ENCODE measurements at places on chromosomes 5 and 9. TPM values are rescaled to one million over a fixed set of nuclear protein-coding genes. Genes with fewer than 3 reads are reported as not detected.

NXNL2 gene
- not detected for total RNA-seq

UBE2QL1 gene
- not detected for total RNA-seq

PCDHA11 gene
- not detected for total RNA-seq

NRARP gene
- 1.9 TPM for total RNA-seq

IGIP gene
- total RNA-seq: 5.1 TPM

CER1 gene
- total RNA-seq: not detected

RETREG1 gene
- total RNA-seq: 48.6 TPM

CDH9 gene
- total RNA-seq: not detected

NUP214 gene
- total RNA-seq: 74.9 TPM

ARL14EPL gene
- not detected for total RNA-seq

GRCh38 chr5:142664636-142665035 is 21.3 kb downstream of the FGF1 start:
- H3K27me3 ChIP-seq: no peaks in the 10 kb centered on the region
- H3K36me3 ChIP-seq: no peaks in the 10 kb centered on the region
- no peak for DNase-seq
- no peak overlapping the region for H3K27ac ChIP-seq

GRCh38 chr9:37455884-37456647 is 9.2 kb downstream of the ZBTB5 start:
- H3K36me3 ChIP-seq: no peaks in the 10 kb centered on the region
- no peaks in the 10 kb centered on the region for H3K27me3 ChIP-seq
- H3K27ac ChIP-seq: no peak overlapping the region
- no peak overlapping the region for H3K4me3 ChIP-seq

GRCh38 chr5:38453921-38454320 is 102.5 kb downstream of the LIFR start:
- H3K27ac ChIP-seq: no peak overlapping the region
- DNase-seq: no peak
- peaks cover 32% of the 10 kb centered on the region for H3K4me1 ChIP-seq
- no peaks in the 10 kb centered on the region for H3K27me3 ChIP-seq

GRCh38 chr5:9047932-9048331 is 497.9 kb downstream of the SEMA5A start:
- no peak overlapping the region for H3K27ac ChIP-seq
- H3K27me3 ChIP-seq: no peaks in the 10 kb centered on the region
- no peak overlapping the region for H3K4me3 ChIP-seq
- DNase-seq: no peak
- H3K36me3 ChIP-seq: no peaks in the 10 kb centered on the region

DNA sequence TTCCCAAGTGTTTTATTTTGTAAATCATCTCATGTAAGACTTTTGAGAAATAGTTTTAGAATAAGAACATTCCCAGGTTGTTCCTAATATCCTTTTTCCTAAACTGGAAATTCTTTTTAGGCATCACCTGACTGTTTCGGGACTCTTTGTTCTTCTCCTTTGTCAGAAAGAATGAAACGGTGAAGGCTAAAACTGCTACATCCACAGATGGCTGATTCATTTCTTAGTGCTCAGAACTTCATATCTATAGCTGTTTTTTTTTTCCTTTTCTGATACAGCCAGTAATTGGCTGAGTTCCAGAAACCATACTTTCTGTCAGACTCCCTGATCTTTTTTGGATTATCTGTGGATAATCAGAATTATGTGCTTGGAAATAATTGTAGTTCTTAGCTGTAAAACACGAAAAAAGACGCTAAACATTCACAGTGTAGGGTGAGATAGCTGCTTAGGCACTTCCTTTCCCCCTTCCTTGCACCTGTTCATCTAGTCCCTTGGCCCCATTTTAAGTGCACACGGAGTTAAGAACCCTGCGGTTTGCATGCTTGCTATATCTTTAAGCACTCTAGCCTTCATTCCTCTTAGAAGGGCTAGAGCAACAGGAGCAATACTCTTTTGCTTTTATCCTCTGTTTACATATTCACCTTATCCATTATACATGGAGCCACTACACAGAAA is 283.9 kb downstream of the PJA2 start:
- H3K36me3 ChIP-seq: no peaks in the 10 kb centered on the region
- H3K27ac ChIP-seq: no peak overlapping the region
- no peaks in the 10 kb centered on the region for H3K27me3 ChIP-seq
- no peak for DNase-seq

DNA sequence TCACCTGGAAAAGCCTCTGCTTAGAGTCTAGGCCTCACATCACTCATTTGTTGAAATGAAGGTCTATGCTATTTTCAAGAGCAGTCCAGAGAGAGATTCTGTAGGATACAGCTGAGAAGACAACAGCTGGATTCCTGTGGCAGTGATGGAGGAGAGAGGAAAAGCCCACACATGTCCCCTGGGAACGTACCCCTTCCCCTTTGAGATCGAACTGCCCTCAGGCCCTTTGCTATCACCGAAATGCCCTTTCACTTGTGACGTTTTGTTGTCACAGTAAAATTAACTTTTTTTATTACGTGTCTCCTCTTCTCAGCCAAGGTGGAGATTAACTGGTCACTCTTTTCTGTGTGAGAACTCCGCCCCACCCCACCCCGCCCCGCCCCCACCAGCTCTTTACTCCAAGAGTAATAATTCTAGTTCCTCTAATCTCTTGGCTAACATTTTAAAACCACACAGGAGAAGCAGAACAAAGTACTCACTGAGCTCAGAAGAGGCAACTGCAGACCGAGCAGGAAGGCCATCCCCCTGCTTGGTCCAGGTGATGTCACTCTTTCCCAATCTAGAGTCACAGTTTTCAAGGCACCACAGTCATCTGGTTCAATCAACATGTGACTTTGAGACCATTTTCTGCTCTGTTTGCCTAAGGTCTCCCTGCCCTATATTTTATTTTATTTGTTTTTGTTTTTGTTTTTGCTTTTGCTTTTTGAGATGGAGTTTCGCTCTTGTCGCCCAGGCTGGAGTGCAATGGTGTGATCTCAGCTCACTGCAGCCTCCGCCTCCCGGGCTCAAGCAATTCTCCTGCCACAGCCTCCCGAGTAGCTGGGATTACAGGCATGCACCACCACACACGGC is 105.6 kb downstream of the SUSD1 start:
- H3K4me1 ChIP-seq: no peaks in the 10 kb centered on the region
- no peaks in the 10 kb centered on the region for H3K36me3 ChIP-seq
- no peak overlapping the region for H3K27ac ChIP-seq
- no peak overlapping the region for H3K4me3 ChIP-seq
- DNase-seq: no peak

GRCh38 chr5:124806373-124807077 is 60.1 kb upstream of the ZNF608 start:
- no peak overlapping the region for H3K4me3 ChIP-seq
- no peaks in the 10 kb centered on the region for H3K4me1 ChIP-seq
- no peak overlapping the region for H3K27ac ChIP-seq
- no peak for DNase-seq
- H3K36me3 ChIP-seq: no peaks in the 10 kb centered on the region
- H3K27me3 ChIP-seq: no peaks in the 10 kb centered on the region

DNA sequence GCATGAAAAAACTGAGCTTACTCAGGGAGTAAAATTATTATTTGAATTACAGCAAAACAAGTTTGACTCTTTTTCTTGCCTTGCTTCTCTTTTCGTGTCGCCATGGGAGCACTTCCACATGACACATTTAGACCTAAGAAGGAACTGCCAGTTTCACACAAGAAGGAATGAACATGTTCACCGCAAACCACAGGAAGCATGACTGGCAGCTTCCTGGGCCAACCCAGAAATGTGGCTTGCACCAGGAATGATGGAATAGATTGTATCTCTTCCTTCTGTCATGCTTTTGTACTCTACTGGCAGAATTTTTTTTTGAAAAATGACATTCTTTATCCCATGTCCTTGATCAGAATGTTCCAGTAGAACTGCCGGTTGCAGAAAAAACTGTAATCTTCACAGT is 32.9 kb upstream of the MAN2A1 start:
- H3K4me3 ChIP-seq: no peak overlapping the region
- DNase-seq: peak; percentile 61
- H3K27me3 ChIP-seq: no peaks in the 10 kb centered on the region
- H3K27ac ChIP-seq: no peak overlapping the region
- H3K36me3 ChIP-seq: no peaks in the 10 kb centered on the region
- peaks cover 4% of the 10 kb centered on the region for H3K4me1 ChIP-seq

GRCh38 chr5:14263113-14263512 is 120.0 kb downstream of the TRIO start:
- H3K27ac ChIP-seq: no peak overlapping the region
- H3K4me1 ChIP-seq: no peaks in the 10 kb centered on the region
- no peaks in the 10 kb centered on the region for H3K36me3 ChIP-seq
- DNase-seq: no peak
- peaks cover 5% of the 10 kb centered on the region for H3K27me3 ChIP-seq
- H3K4me3 ChIP-seq: no peak overlapping the region

GRCh38 chr5:61306531-61307131 is 25.4 kb upstream of the ZSWIM6 start:
- no peak for DNase-seq
- H3K36me3 ChIP-seq: no peaks in the 10 kb centered on the region

GRCh38 chr9:109411069-109411761 is 86.9 kb downstream of the PTPN3 start:
- no peak overlapping the region for H3K27ac ChIP-seq
- H3K4me1 ChIP-seq: no peaks in the 10 kb centered on the region

DNA sequence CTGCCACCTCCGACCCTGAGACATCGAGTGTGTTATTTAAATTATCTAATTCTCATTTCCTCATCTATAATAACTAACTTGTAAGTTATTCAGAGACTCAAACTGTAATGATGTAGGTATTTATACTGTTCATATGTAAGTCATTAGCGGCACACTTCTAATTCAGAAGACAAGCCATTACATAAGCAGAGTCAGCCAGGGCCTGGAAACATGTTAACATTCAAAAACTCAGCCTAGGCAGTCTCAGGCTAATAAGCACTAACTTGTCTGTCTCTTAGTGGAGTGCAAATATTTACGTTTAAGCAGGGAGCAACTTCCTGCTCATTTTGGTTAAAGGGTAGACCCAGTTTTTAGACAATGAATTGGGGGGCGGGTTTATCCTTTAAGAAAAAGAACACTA is 598.4 kb downstream of the ACTL7B start:
- H3K27ac ChIP-seq: no peak overlapping the region
- no peak overlapping the region for H3K4me3 ChIP-seq
- no peaks in the 10 kb centered on the region for H3K36me3 ChIP-seq
- DNase-seq: no peak
- no peaks in the 10 kb centered on the region for H3K4me1 ChIP-seq
- no peaks in the 10 kb centered on the region for H3K27me3 ChIP-seq

GRCh38 chr5:34007201-34007620 is 639 bp downstream of the AMACR start:
- peak overlapping the region; percentile 85 for H3K4me3 ChIP-seq
- H3K27me3 ChIP-seq: no peaks in the 10 kb centered on the region
- H3K36me3 ChIP-seq: no peaks in the 10 kb centered on the region

DNA sequence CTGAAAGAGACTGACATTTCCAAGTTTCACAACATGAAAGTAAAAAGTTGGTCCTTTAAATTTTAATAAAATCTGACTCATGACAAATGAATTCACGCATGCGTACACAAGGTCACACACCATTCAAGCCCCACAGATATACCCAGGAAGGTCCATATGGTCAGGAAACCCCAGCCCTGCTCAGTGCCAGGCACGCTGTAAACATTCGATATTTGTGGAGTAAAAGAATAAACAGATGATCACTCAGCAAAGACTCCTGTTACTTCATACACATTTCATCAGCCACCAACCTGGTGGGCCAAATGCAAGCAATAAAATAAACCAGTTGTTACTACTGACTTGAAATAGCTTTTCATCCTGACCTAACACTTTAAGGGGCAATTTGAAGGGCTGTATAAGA is 158.0 kb upstream of the RETREG1 start:
- no peak overlapping the region for H3K27ac ChIP-seq
- H3K4me1 ChIP-seq: no peaks in the 10 kb centered on the region
- no peak overlapping the region for H3K4me3 ChIP-seq

DNA sequence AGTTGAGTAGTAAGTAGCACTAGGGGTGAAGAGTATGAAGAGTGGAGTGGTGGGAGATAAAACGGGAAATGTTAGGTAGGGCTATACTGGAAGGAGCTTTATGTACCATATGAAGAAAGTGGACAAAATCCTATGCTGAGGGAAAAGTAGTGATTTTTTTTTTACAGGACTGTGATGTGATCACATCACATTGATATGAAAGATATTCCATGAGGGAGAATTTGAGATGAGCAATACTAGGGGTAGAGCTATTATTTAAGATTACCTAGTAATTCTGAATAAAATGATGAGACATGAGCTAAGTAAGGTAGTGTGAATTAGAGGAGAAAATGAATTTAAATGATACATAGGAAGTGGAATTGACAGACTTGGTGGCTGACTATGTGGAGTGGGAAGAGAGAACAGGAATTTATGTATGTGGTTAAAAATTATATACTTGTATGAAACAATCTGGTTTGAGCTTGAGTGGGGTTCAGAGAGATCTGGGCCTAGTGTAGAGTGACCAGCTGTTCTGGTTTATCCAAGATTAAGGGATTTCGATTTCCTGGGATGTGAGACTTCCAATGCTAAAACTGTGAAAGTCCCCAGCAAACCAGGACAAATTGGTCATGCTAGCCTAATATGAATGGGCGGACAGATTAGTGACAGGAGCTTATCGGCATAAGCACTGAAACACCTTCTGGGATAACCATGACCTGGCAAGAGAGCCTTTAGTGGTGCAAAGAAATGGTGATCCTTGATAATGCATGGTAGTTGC is 29.3 kb upstream of the STOM start:
- no peak for DNase-seq
- no peaks in the 10 kb centered on the region for H3K36me3 ChIP-seq
- no peak overlapping the region for H3K27ac ChIP-seq
- H3K4me3 ChIP-seq: no peak overlapping the region
- no peaks in the 10 kb centered on the region for H3K27me3 ChIP-seq

DNA sequence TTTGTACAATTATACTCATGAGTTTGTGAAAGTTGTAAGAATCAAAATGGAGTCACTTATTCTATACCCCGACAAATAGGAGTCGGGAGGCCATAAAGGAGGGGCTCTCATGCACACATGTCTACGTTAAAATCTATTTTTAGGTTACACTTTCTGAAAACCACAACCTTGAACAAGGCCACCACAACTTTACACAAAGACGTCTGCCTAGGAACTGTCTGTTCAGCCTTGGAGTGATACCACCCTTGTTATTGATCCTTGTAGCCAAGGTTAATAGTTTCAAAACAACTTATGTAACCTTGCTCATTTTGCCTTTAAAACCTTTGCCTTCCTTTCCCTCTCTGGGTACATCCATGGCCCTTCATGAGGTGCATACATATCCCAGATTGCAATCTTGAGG is 4.1 kb upstream of the NDFIP1 start:
- peaks cover 5% of the 10 kb centered on the region for H3K36me3 ChIP-seq
- H3K4me1 ChIP-seq: peaks cover 46% of the 10 kb centered on the region
- H3K27me3 ChIP-seq: no peaks in the 10 kb centered on the region

DNA sequence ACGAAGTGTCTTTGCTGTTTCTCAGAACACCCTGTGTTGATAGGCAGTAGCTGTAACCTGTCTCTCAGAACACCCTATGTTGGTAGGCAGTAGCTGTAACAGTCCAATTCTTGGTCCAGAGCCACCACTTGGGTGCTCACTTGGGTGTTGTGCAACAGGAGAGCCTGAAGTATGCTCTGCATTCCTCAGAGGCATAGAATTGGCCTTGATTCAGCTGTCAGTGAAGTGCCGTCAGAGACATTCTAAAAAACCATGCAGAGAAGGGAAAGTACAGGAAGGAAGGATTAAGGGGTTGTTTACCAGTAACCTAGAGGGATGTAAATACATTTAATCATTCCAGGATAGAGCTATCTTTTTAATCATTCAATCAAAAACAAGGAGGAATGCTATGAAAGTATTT is 231.2 kb downstream of the ARRDC3 start:
- no peaks in the 10 kb centered on the region for H3K36me3 ChIP-seq
- no peak for DNase-seq
- no peak overlapping the region for H3K4me3 ChIP-seq
- no peaks in the 10 kb centered on the region for H3K27me3 ChIP-seq
- H3K27ac ChIP-seq: no peak overlapping the region
